HepG2 (cell line): ENCODE measurements at places on chromosomes 5 and 9. TPM values are rescaled to one million over a fixed set of nuclear protein-coding genes. Genes with fewer than 3 reads are reported as not detected.

DNA sequence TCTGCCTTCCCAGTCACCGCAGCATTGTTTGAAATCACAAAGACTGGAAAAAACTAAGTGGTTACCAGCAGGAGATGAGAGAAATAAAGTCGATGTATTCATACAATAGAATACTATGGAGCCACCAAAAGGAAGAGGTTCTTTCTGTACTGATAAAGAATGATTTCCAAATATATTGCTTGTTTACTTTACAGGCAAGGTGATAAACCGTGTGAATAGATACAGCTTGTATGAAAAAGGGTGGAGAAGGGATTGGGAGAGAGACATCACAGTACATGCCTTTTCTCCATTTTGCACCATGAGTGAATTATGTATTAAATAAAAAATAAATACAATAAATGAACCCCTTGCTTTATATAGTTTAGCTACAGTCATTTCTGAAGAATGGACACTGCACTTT, 91.7 kb downstream of the RFK start:
- H3K4me1 ChIP-seq: no peaks in the 10 kb centered on the region
- H3K4me3 ChIP-seq: no peak overlapping the region
- H3K27ac ChIP-seq: no peak overlapping the region

GRCh38 chr5:151697452-151697851, 10.7 kb upstream of the SPARC start:
- H3K27me3 ChIP-seq: no peaks in the 10 kb centered on the region; the same call in 1 of the 2 replicates
- no peaks in the 10 kb centered on the region for H3K36me3 ChIP-seq
- DNase-seq: no peak
- H3K4me1 ChIP-seq: peaks cover 81% of the 10 kb centered on the region

Gene ATP10B
- total RNA-seq: not detected in 2 replicates

Gene SLC4A9
- total RNA-seq: not detected in 2 replicates

Gene RPL35
- 2,153 and 2,627 TPM in 2 replicates for total RNA-seq
